RKO (cell line): ENCODE measurements at places on chromosomes 11 and 22.
A peak's percentile ranks its signal among the peaks of the same experiment; 100 is the strongest.

- DNase-seq, result peak; percentile 40
These were observed 22.9 kb upstream of the ASPHD2 start for GRCh38 chr22:26406118-26406517.

- no peak for DNase-seq
These were observed 152.7 kb downstream of the ADAMTS15 start for GRCh38 chr11:130601141-130601540.

- no peak for DNase-seq
These were observed 28.4 kb upstream of the SYT7 start for GRCh38 chr11:61609000-61609979.

DNA sequence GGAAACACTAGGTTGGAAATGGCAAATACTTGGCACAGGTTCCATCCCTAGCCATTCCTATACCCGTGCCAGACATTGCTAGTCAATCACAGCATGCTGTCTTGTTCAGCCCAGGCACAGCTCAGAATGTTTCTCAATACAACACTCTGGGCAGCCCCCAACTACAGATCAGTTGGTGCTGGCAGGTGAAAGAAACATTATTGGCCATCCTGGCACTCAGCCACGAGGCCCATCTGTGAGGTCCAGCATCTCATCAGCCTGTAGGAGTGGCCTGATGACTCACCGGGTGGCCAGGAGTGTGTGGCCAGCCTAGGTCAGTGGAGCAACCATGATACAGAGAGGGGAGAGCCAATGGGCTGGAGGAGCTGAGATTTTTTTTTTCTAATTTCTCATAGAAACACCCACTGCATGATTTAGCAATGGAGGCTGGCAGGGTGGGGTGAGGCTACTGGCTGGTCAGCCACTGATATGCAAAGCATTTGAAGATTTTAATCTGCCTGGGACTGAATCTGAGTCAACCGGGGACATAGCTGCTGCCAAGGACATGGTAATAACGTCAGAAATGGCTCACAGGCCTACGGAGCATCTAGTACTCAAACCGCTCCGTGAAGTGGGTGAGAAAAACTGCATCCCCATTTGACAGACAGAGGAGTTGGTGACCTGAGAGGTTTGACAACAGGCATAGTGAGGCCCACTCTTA is 5.4 kb downstream of the MYO18B start:
- DNase-seq, result peak; percentile 48

DNA sequence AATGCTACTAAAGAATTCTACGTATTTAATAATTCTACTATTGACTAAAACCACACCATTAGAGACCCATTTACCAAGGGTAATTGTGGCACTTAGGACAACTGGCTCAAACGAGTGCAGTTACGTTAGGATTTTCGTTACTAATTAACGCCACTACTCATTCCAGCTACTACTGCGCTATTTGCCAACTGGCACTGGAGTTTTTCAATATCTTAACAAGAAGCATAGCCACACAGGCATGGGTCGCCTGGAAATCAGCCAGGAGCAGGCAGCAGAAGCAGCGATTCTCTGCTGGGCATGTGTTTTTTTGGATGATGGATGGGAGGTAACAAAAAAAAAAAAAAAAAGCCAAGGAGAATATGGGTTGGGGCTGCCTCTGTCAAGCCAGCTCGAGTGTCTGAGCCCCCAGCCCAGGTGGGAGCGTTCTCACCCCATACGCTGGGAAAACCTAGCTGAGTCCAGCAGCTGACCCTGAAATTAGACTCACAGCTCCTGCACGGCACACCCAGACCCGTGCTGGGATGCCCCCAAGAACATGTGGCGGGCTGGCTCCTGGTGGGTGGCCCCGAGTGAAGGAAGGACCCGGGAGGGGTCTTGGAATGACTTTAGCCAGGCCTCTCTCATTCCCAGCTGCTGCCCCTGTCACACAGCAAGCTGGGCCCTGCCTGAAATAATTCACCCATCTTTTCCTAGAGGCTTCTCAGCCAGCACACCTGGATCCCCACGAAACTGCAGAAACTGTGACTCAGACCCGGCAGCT is 214.0 kb downstream of the BRD1 start:
- no peak for DNase-seq

- DNase-seq, result no peak
These were observed 34.5 kb downstream of the PIK3C2A start for GRCh38 chr11:17173332-17173731.

GRCh38 chr11:44229624-44230023 is 80.3 kb downstream of the ALX4 start:
- DNase-seq, result no peak
